ENCODE measurements at places on chromosomes 7 and 10.

DNA sequence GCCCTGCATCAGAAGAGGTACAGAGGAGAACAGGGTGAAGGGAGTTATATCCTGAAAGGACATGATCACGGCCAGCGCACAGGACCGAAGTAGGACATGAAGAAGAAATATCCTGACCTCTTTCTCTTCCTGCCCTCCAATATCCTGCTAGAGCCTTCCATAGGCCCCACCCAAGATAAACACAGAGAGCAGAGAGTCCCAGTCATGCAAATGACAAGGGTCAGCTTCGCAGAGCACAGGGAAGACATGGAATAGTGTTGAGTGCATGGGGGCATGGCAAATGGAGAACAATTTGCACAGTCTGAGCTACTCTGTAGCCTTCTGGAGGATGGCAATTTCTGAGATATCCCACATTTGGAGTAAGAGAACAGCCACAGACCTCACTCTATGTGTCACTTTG, 371.4 kb downstream of the GRM8 start:
- no peak for DNase-seq

DNA sequence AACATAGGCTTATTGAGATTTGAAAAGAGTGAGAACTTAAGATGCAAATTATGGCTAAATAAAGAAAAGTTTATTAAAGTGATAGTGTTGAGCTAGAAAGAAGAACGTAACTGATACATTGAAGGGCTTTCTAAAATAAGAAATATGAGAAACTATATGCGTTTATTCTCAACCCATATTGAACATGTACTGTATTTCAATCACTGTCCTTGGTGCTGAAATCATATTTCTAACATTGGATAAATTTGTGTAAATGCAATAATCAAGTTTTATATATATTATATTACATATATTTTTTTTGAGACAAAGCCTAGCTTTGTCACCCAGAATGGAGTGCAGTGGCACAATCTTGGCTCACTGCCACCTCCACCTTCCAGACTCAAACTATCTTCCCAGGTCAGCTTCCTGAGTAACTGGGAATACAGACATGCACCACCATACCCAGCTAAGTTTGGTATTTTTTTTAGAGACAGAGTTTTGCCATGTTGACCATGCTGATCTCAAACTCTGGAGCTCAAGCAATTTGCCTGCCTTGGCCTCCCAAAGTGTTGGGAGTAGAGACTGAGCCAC, 1065.8 kb downstream of the REEP3 start:
- no peak for DNase-seq

GRCh38 chr10:71998840-71999194, 34.6 kb downstream of the CHST3 start:
- no peak for DNase-seq

GRCh38 chr10:128710098-128710797, 584.0 kb upstream of the MKI67 start:
- no peak for DNase-seq

GRCh38 chr7:28672397-28672797, 260.1 kb downstream of the CREB5 start:
- DNase-seq, result no peak

- no peak for DNase-seq
These were observed 2.0 kb downstream of the UTF1 start for GRCh38 chr10:133231946-133232574.

DNA sequence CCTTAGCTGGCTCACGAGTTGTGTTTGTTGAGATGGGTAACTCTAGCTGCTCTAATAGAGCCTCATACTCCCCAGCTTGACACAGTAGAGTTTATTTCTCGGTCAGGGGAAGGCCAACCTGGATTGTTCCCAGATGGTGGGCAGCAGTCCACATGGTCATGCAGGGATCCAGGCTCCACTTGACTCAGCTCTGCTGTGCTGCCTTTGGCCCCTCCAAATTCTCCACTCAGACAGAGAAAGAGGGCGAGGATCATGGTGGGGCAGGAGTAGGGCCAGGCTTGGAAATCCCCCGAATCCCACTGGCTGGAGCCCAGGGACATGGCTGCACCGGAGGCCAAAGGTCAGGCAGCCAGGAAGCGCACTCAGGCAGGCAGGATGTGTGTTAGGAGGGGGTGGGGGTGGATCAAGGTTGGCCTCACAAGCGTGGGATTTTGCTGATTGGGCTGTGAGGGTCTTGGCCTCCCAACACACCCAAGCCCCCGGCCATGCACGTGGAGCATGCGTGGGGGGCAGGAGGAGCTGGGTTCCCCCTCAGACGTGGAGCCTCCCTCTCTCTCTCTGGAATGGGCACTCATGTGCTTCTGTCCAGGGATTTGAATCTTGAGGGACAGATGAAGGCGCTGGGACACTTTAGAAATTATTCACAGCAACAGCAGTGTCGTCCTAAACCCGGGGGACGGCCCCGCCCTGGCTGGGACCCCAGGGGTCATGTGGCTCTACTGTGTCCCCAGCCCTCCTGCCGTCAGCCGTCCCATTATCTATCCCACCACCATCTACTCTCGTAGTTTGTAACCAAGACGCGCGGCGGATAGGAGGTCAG, 44.8 kb downstream of the PDGFA start:
- DNase-seq, result peak; percentile 31

- peak; percentile 48 for DNase-seq
These were observed 6.7 kb upstream of the JAKMIP3 start for GRCh38 chr10:132058793-132059759.

DNA sequence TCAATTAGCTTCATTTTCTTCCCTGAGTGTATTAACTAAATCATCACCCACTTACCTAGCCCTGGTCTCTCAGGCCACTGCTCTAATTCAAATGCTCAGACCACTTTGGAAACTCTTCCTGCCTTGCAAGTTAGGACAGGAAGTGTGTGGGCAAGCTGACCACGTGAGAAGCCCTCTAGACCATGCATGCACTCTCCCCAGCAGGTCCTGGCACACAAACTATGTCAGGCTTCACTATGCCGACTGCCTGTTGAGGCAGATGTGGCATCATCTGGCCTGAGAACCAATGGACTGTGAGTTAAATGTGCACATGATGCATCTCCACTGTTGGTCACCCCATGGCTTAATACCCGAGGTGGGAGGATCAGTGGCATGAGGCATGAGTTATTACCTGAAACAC, 439.6 kb downstream of the GRID1 start:
- no peak for DNase-seq

DNA sequence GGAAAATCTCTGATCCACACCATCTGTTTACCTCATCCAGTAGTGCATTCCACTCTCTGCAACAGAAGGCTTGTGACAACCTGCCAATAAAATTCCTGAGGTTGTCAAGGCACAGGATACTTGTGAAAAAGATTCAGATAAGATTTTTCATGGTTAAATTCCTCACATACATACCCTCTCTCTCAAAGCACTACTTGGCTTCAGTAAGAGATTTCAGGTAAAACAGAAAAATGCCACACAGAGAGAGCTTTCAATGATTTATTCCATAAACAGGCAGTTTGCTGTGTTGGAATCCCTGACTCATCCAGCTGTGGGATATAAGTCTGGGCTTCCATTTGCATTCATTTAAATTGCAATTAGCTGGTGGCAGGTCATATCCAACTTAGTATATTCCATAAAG, 99.7 kb upstream of the CAV2 start:
- no peak for DNase-seq

GRCh38 chr10:28783087-28783486, 105.8 kb downstream of the BAMBI start:
- DNase-seq, result no peak

GRCh38 chr10:101770331-101771215, 5.3 kb downstream of the FGF8 start:
- DNase-seq, result peak; percentile 63

DNA sequence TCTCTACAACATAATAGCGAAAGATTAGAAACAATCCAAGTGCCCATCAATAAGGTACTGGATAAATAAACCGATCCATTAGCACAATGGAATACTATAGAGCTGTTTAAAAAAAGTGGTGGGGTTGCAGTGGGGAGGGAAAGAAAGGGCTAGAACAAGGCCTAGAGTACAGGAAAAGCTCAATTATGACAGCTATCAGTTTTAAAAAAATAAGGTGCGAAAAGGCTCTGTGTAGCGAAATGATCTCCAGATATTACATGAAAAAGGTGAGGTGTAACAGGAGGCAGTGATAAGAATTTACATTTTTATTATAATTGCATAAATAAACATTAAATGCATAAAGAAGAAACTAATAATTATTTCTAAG, 30.8 kb downstream of the CYTH3 start:
- DNase-seq, result no peak

- DNase-seq, result no peak
These were observed 17.6 kb upstream of the AASS start for GRCh38 chr7:122161628-122162027.
